ENCODE measurements at places on chromosomes 13 and 19.

- no peaks in the 10 kb centered on the region for H3K27me3 ChIP-seq
- H3K27ac ChIP-seq: no peak overlapping the region
- H3K36me3 ChIP-seq: no peaks in the 10 kb centered on the region
- peaks cover 5% of the 10 kb centered on the region for H3K4me1 ChIP-seq
Observed at GRCh38 chr19:703651-704446, 4.9 kb upstream of the PALM start.

DNA sequence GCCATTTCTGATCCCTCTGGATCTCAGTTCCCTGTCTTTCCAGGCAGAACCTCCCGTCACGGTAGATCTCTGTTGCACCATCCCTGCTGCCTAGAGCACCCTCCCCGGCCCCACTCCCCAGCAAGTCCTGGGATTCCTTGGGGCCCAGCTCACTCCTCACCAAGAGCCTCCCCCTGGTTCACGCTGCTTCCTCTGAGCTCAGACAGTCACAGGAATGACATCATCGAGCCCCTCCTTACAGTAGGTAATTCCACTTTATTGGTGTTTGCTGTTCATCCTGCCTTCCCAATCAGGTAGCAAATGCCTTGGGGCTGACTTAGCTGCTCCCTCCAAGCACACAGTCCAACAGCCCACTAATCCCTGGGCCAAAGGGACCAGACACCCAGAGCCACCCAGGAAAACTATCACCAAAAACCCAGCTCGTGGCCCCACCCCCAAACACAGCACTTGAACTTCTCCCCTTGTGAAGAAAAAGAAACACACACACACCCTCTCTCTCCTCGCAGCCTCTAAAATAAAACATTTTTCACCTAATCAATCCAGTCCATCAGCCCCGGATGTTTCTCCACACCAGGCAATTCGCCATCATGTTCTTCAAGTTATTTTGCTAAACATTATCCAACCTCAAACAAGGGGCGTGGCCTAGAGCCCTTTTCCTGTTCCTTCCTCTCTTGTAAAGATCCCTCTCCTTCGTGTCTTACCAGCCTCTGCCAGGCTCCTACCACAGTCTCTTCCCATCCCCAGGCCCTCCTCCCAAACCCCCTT lies 2.5 kb downstream of the NAPA start:
- H3K27ac ChIP-seq: peak overlapping the region; percentile 97
- peak; percentile 81 for DNase-seq
- no peaks in the 10 kb centered on the region for H3K36me3 ChIP-seq
- no peak overlapping the region for H3K4me3 ChIP-seq
- peaks cover 25% of the 10 kb centered on the region for H3K4me1 ChIP-seq

DNA sequence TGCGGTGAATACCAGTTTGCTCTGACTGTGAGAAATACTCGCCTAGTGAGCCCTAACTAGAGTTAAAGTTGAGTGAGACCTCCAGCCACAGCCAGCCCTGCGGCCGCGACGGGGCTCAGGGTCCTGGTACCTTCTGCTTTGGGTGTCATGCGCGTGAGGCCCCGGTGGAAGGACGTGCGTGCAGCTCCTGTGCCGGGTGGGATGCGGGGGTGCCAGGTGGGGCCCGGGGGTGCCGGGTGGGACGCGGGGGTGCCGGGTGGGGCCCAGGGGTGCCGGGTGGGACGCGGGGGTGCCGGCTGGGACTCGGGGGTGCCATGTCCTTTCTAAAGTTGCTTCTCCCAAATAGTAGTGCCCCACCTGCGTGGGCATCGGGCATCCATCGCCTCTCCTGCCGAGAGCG lies 8.5 kb upstream of the TMPRSS9 start:
- no peak for DNase-seq
- no peaks in the 10 kb centered on the region for H3K4me1 ChIP-seq
- H3K27me3 ChIP-seq: no peaks in the 10 kb centered on the region
- H3K36me3 ChIP-seq: no peaks in the 10 kb centered on the region
- no peak overlapping the region for H3K27ac ChIP-seq

DNA sequence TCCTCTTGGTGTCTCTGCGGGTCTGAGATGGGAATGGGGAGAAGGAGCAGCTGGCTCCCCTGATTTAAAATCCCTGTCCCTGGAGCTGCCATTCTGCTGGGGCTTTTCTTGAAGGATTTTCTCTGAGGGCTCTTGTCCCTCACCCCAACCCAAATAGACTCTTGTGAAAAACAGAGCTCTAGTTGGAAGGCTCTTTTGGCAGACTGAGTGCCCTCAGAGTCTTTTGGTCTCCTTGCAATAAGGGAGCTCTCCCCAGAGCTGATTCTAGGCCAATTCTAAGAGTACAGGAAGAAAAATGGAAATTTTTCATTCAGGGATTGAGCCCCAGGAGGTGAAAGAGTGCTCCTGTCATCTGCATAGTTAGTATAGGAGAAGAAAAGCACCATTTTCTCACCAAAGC lies 238.3 kb downstream of the COG6 start:
- H3K4me1 ChIP-seq: no peaks in the 10 kb centered on the region
- H3K36me3 ChIP-seq: no peaks in the 10 kb centered on the region
- H3K27me3 ChIP-seq: no peaks in the 10 kb centered on the region
- no peak for DNase-seq
- no peak overlapping the region for H3K27ac ChIP-seq
- H3K4me3 ChIP-seq: no peak overlapping the region

DNA sequence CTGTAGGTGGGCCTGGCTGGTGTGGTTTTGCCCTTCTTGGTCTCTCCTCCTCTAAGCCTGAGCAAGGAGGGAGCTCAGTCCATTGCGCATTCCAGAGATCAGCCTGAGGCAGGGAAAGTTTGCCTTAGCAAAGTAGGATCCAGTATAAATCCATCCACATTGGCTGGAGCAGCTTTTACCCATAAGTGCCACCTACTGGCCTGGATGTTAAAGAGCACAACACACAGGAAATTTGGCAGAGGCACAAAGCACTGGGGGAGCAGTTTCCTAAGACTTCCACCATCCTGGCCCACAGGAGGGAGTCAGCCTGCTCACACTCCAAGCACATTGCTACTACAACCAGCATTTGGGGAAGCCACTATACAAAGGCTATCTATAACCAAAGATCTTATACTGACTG lies 1124.2 kb downstream of the SLITRK1 start:
- H3K27me3 ChIP-seq: no peaks in the 10 kb centered on the region
- H3K4me1 ChIP-seq: no peaks in the 10 kb centered on the region
- DNase-seq: peak; percentile 26
- H3K4me3 ChIP-seq: no peak overlapping the region
- no peak overlapping the region for H3K27ac ChIP-seq

DNA sequence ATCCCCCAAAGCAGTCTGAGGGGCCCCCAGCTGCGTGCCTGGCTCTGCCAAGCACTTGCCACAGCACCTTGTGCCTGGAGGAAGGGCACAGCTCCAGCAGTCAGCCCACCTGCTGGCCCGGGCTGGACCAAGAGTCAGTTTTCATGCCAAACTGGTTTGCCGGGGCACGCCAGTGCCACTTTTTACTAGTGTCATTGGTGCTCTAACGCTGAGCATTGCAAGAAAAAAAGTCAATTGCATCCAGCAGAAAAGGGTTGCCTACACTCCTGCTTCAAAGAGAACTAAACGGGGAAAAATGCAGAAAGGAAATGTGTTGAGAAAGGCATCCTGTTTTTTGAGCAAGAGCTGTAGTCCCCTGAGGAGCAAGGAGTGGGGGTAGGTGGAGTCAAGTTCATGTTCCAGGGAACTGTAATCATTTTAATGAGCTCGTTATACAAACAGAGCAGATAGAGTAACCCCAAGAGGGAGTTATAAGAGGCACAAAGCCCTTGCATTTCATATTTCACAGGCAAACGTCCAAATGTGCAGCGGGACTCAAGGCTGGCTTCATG lies 68.4 kb downstream of the F2RL3 start:
- no peaks in the 10 kb centered on the region for H3K36me3 ChIP-seq
- no peak for DNase-seq
- H3K4me3 ChIP-seq: no peak overlapping the region
- H3K27ac ChIP-seq: peak overlapping the region; percentile 18

- H3K4me1 ChIP-seq: peaks cover 23% of the 10 kb centered on the region
- H3K27ac ChIP-seq: peak overlapping the region; percentile 89
- no peaks in the 10 kb centered on the region for H3K36me3 ChIP-seq
- no peaks in the 10 kb centered on the region for H3K27me3 ChIP-seq
Observed at GRCh38 chr19:18478545-18479311, 40.8 kb upstream of the ISYNA1 start.

GRCh38 chr13:78593652-78594455 lies 9.5 kb downstream of the POU4F1 start:
- H3K36me3 ChIP-seq: no peaks in the 10 kb centered on the region
- H3K27me3 ChIP-seq: peaks cover 98% of the 10 kb centered on the region
- H3K4me3 ChIP-seq: no peak overlapping the region
- H3K27ac ChIP-seq: no peak overlapping the region
- DNase-seq: no peak

- no peak for DNase-seq
- H3K27me3 ChIP-seq: no peaks in the 10 kb centered on the region
- no peaks in the 10 kb centered on the region for H3K36me3 ChIP-seq
- H3K4me3 ChIP-seq: no peak overlapping the region
Observed at GRCh38 chr13:35347679-35348205, 128.7 kb downstream of the MAB21L1 start.

GRCh38 chr13:107043021-107043956 lies 475.4 kb upstream of the ARGLU1 start:
- H3K4me1 ChIP-seq: no peaks in the 10 kb centered on the region
- no peak for DNase-seq
- no peaks in the 10 kb centered on the region for H3K36me3 ChIP-seq
- no peaks in the 10 kb centered on the region for H3K27me3 ChIP-seq

- no peak for DNase-seq
- no peaks in the 10 kb centered on the region for H3K36me3 ChIP-seq
Observed at GRCh38 chr19:54042989-54043388, 20.7 kb downstream of the VSTM1 start.

- H3K27me3 ChIP-seq: no peaks in the 10 kb centered on the region
- peaks cover 15% of the 10 kb centered on the region for H3K4me1 ChIP-seq
- H3K27ac ChIP-seq: peak overlapping the region; percentile 92
Observed at GRCh38 chr19:8320564-8321066, 560 bp downstream of the NDUFA7 start.

GRCh38 chr19:36152352-36153091 lies at the start of gene COX7A1:
TSS of gene COX7A1 (minus strand) at chr19:36152447. CDS start at chr19:36152407, 40 bp downstream.
- DNase-seq: no peak
- H3K4me3 ChIP-seq: no peak within 1 kb of the TSS
- H3K27me3 ChIP-seq: no peaks in the 10 kb centered on the region
- H3K36me3 ChIP-seq: no peaks in the 10 kb centered on the region
